ENCODE measurements at places on chromosomes 5 and 9. TPM values are rescaled to one million over a fixed set of nuclear protein-coding genes. Genes with fewer than 3 reads are reported as not detected.

DNA sequence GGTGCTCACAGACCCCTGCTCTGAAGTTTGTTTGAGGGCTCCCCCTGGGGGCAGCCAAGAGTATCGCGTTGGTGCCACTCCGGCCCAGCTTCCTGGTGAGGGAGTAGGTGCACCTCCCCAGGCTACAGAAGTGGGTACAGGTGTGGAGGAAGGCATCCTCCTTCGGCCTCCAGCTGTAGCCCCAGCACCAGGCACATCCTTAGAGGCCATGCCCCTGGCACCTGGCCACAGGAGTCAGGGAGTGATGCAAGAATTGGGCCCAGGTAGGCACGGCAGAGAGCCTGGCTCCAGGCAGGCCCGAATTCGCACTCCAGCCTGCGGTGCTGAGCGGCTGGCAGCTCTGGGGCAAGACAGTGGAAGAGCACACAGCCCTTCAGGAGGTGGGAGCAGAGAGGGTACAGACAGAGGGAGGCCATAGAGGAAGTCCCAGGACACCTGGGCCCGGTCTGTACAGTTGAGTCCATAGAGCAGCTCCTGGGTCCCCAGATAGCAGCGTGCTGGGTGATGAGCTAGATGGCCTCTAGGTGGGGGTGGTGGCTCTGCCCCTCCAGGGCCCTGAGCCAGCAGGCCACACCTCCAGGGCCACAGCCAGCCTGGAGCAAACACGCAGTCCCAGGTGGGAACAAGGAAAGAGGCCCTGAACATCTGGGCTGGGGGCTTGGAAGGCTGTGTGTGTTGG, 2.4 kb downstream of the SAPCD2 start:
- peak; percentile 89 for DNase-seq

- no peak for DNase-seq
Measured at GRCh38 chr9:134060546-134060945, 7.3 kb downstream of the BRD3 start.

GRCh38 chr5:144318011-144318410, 147.3 kb downstream of the KCTD16 start:
- DNase-seq: no peak

GRCh38 chr9:88949961-88950340, 41.3 kb upstream of the S1PR3 start:
- DNase-seq: peak; percentile 37

PRXL2C gene
- 2.5 TPM for total RNA-seq

All from activated CD8-positive, alpha-beta T cell treated with anti-CD3 and anti-CD28 coated beads for 36 hours (primary cell).